HEK293T (cell line): ENCODE measurements at places on chromosomes 2 and 18.
A peak's percentile ranks its signal among the peaks of the same experiment; 100 is the strongest.

- DNase-seq = no peak
Observed at GRCh38 chr2:149161481-149162225, 123.2 kb downstream of the LYPD6B start.

DNA sequence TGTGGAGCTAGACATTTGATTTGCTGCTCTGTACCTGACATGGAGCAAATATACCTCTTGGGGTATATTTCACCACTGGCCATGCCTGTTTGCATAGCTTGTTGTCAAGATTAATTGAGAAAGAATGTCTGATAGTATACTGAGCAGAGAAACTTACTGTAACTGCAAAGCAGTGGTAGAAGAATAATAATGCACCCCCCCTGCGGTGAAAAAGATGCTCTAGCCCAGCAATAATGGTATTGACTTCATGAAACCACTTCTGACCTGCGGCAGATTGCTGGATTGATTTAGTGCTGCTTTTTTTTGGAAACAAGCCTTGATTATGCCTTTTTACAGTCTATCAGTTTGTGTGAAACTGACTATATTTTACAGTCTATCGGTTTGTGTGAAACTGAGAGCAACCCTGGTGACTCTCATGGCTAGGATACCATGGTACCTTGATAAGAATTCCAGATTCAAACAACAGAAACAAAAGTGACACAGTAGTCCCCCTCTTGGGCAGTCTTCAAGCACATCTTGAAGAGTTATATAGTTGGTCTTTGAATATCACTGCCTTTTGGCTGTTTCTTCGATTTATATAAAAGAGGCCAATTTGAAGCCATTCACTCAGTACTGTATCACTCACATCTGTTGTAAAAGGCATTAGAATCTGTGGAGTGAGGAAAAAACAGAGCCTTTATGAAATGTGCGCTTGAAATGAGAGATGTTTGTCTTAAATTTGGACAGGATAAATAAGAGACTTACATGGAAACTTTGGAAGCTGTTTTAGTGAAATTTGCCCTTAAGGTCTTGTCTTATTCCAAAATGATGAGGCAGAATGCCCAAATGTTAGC is 102.5 kb downstream of the FMNL2 start:
- no peak for DNase-seq

GRCh38 chr18:35953688-35954087 is 18.8 kb upstream of the RMP24 start:
- DNase-seq = no peak

DNA sequence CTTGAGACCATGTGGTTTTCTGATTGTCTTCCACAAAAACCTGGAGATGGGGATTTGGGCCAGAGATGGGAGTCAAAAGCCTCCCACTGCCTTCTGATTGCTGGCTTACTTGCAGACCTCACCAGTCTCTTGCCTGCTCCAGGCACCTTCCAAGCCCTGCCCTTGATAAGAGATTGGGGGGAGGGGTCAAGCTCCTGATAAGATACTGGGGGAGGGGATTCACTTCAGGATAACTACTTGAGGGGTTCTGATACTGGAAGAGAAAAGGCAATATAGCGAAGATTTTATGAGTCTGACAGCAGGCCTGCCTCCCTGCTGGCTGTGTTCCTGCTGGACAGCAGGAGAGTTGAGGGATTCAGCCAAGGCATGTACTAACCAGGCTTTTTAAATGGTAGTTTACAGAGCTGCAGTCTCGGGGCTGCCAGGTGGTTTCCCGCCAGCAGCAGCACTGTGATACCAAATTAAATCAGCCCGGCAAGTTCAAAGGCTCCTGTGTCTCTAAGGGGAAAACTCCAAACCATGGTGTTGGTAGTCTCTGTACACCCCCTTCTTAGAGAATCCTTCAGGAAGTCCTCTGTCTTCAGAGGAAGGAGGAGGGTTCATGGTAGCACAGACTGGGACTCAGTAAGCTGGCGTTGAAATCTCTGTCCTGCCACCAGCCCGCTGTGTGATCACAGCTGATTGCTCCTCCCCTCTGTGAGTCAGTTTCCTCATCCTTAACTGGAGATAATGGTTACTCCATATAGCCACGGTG is 58.3 kb downstream of the FBXO36 start:
- no peak for DNase-seq

- DNase-seq = peak; percentile 78
Observed at GRCh38 chr2:119223521-119224390, at the start of gene STEAP3. Gene STEAP3, plus strand, starts transcription at chr2:119223834. Its CDS starts 7,179 bp downstream, at chr2:119231013.

DNA sequence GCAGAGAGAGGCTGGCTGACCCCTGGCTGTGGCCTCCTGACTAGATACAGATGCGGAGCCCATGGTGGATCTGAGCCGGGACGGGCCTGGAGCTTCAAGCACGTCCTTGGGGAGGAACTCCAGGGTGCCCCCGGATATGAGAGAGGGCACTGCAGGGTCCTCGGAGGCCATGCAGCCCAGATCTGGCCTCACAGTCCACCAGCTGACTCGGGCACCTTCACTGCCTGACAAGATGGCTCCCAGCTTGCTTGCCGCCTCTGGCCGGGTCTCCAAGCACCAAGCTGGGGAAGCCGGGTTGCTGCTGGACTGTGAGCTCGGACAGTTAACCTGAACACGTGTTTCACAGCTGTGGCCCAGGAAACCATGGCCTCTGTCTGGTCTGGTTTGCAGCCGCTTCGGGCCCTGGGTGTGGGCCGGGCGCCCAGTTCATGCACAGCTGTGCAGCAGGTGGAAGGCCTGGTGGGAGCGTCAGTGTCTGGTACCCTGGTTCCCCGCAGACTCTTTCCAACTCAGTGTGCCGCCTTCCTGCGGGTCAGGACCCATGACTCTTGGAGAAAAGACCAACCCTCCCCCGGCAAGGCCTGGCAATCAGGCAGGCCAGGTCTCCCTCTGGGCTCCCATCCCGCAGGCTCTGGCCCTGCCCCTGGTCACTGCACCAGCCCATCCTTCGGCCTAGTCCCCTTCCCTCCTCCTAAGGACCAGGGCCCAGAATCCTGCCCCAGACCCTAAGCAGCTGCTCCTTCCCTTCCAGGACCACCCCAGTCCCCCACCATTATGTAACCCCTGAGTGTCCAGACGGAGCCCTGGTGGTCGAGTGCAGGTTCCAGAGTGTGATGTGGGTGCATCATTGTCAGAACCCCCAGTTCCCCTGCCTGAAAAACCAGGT is 74.6 kb upstream of the OTOS start:
- DNase-seq = no peak

DNA sequence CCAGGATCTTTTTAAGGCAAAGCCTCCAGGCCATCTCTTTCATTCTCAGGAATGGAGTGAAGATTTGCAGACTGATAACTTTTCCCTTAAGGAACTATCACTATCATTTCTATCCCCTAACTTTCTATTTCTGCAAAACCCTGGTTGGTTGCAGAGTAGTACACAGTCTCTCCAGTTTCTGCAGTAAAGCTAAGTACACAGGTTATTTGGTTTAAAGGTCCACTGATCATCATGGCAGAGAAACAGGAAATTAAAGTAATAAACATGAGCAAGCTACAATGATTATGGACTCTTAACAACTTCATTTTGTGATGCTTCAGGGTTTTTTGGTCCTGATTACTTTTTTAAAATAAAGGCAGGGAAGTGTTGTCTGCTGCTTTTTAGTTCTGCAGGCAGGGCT is 890.0 kb upstream of the DDX18 start:
- DNase-seq = no peak

GRCh38 chr2:95234286-95234785 is 27.0 kb downstream of the ZNF892 start:
- no peak for DNase-seq

DNA sequence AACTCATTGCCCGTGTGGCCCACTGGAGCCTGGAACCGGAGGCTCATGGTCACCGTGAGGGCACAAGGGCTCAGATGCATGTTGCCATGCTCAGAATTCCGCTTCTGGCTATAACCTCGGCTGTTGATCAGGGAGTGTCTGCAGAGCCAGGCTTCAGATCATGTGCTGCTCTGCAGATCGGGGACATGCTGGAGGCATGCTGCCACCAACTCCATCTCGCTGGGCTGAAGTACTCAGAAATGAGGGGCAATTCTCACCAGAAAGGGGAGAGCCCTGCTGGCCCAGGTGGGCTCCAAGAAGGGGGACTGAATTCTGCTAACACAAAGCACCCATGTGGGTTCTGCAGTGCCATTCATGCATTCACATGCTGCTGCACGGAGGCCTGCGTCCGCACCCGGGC is 269.2 kb upstream of the PXDN start:
- DNase-seq = no peak

DNA sequence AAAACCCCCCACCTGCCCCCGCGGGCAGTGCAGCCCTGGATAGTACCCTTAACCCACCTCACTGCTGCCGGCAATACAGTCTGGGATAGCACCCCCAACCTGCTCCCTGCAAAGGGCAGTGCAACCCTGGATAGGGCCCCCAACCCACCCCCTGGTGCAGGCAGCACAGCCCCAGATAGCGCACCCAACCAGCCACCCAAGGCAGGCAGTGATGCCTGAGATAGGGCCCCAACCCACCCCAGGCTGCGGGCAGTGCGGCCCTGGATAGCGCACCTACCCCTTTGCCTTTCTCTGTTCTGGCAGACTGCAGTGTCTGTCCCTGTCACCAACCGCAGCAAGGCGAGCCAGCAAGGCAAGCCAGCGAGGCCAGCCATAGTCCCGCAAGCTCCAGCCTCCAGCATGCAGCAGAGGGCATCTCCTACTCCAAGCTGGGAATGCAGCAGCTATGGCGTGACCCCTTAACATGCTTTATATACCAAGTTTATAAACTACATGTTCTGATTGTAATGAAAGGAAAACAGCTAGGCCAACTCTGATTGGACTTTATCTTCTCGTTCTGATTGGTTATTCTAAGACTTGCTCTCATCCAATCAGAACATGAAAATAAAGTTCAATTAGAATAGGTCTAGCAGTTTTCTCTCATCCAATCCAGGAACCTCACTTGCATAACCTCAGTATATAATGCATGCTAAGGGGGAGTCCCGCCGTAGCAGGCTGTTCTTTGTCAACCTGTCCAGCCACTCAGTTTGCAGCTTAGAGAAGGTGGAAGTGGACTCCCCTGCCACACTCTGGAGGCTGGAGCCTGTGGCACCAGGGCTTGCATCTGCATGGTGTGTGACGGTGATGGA is 34.1 kb upstream of the ANKRD62 start:
- DNase-seq = no peak

DNA sequence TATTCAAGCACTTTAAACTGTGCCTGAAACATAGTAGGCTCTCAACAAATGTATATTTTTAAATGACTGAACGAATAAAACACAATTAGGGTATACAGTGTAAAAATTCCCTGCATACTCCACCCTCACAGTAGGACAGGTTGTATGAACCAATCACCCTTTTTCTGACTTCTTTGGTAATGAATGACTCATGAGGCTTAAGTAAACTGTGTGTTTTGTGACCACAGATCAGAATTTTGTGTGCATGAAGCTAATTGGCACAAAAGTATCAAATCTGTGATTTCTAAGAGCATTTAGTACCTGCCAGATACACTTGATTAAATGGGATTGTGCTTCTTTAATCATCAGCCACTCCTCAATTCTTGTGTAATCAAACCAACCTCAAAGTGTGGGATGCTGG is 109.9 kb upstream of the MAP4K3 start:
- no peak for DNase-seq

DNA sequence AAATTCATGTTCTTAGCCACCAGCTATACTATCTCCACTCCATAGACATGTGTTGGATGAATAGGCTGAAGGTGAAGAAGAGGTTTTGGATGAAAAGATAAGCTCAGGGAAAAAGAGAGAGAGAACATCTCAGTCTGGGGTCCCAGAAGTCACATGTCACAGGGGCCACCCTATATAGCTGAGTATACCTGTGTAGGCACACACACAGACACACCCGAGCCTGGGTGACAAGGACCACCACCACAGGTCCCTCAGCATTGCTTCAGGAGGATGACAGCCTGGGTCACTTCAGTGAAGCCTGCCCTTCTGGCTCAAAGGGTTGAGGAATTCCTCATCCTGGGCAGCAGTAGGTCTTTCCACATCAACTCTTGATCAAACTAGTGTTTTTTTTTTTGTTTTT is 56.2 kb downstream of the POLR1A start:
- DNase-seq = no peak

- no peak for DNase-seq
Observed at GRCh38 chr2:209125291-209125690, 298.6 kb upstream of the MAP2 start.

- DNase-seq = peak; percentile 8
Observed at GRCh38 chr2:127155947-127156346, 49.0 kb upstream of the BIN1 start.

- peak; percentile 15 for DNase-seq
Observed at GRCh38 chr2:132671151-132671835, 1.3 kb upstream of the LYPD1 start.

DNA sequence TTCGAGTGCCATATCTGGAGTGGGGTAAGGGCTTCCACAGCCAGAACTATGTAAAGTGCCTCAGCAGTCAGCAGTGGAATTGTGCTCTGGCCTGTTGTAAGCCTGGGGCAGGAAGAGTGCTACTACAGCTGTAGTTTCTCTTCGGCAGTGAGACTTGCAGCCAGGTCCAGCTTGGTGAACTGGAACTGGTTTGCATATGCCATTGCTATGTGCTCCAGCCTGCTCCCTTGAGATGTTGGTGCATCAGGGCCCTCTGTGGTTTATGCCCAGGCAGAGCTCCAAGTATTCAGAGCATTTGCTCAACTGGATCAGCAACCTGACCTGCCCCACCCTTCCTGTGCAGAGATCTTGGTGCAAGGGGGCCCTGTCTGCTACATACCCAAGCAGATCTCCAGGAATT is 47.8 kb downstream of the ZNF804A start:
- no peak for DNase-seq

DNA sequence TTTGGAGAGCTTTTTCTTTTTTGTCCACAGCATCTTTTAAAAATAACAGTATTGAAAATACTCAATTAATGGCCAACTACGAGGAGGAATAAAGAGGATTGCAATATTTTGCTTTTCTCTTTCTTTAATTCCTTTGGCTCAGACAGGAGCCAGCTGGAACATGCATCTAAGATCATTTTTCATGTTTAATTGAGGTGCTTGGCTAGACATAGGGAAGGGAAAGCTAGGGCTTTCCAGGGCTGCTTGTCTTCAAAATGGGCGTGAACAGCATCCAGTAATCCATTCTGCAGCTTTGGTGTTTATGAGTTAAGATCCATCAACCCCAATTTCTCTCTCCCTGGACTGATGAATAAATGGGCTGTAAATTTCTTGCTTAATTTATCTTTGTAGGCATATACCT is 323.0 kb downstream of the PTPRM start:
- DNase-seq = no peak

DNA sequence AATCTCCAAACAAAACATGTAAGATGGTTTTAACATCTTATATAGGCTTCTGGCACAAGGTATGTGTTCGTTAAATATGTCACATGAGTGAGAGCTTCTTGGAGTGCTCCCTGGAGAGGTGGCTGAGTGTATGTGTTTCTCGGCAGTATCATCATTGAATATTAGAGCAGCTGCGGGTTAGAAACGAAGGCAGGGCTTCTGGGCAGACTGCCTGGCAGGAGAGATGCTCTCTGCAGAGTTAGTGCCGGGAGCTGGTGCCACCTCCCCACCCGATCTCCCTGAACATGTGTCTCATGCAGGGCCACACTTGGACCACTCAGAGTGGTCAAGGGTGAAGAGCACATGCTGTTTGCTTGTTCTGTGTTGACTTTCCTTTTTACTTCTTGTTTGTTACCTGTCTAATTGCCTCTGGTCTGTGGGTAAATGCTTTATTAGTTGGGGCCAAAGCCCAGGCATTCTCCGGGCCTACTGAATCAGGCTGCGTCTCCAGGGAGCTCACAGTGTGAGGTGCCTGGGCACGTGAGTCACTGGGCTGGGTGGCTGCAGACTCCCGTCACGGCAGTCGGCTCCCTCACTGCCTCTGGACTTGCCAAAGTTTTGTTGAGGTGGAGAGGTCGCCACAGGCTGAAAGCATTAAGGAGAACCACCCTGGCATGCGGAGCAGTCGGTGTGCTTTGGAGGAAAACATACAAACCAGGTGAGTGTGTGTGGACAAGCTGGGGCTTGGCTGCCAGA is 246.6 kb downstream of the FHOD3 start:
- DNase-seq = no peak
